8988T (cell line): ENCODE measurements at places on chromosomes 1 and 21.

- DNase-seq: no peak
These were observed 6.6 kb downstream of the FMO1 start for GRCh38 chr1:171254859-171255258.

GRCh38 chr1:51268634-51269033 lies 32.6 kb downstream of the RNF11 start:
- DNase-seq: no peak

DNA sequence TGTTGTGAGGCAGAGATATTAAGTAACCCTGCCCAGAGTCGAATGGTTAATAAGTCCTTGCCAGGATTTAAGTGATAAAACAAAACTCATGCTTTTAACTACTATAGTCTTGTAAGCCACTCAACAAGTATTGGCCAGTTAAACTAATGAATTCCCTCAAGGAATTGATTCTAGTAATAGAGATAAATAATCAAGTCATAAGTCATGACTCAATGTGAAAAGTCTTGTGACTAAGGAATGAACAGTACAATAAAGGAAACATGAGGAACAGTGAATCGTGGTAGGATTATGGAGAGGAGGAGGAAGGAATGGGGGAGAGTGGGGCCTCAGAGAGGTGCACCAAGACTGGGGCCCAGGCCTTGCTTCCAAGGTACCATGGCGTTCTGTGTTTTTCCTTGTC lies 104.7 kb downstream of the FGGY start:
- no peak for DNase-seq

DNA sequence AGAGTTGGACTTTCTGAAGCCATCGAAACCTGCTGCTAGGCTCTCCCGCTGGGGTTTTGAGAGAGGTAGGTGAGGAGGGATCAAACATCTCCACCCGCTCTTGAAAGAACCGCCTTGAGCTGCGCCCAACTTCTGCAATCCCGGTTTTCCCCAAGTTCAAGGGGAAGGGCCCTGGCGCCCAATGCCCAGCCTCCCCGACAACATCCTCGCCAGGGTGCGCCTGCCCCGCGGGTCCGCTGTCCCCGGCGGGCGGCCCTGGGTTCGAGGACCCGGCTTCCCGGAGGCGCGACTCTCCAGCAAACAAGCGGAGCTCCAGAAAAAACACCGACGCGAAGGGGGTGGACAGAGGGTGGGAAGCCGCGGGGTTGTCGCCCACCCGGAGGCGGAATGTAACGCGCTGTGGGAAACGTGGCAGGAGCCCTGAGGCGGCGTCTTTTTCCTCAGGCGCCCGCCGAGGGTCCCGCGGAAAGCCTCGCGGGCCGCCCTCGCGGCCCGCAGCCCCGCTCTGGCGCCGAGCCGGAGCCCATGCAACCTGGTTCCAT lies 607 bp downstream of the BTG3 start:
- DNase-seq: peak; percentile 13

GRCh38 chr1:17852383-17852782 lies 97.2 kb downstream of the ACTL8 start:
- DNase-seq: no peak

DNA sequence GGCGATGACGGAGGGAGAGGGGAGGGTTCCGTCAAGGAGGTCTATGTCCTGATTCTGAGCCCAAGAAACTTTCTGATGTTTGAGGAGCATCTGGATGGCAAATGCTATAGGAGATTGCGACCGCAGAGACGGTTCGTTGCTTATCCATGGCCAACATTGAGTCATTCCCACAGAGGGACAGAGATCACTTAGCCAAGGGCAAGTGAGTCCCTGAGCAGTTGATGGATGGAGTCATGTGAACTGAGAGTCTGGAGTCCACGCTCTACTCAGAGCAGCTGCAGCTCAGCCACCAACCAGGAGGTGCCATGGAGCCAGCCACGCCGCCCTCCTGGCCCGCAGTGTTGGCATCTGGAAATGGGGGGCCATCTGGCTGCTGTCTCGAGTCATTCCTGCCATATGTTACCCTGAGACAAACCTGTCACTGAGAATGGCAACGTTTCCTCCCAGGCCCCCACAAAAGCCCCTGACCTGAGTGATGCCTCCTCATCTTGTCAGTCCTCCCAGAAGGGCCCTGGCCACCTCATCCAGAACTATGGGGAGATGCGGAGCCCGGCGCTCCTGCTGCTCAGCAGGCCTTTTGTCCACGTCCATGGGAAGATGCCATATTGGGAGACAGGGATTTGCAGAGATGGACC lies 58.6 kb downstream of the ATP5PO start:
- no peak for DNase-seq

DNA sequence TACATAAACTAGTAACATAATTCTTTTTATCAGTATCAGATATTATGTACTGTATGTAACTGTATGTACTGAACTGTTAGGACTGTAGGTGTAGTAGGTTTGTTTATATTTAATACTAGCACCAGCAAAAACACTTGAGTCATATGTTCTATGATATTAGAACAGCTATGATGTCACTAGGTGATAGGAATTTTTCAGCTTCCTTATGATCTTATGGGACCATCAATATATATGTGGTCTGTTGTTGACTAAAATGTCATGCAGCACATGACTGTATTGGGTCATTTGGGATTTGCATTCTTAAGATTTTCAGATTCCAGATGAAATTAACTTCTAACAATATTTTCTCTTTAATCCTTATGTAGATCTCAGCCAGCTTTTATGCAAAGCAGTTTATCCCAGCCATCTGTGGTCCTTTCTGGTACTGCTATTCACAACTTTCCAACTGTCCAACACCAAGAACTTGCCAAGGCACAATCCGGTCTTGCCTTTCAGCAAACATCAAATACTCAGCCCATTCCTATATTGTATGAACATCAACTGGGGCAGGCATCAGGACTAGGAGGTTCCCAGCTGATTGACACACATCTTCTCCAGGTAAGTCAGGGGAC lies 38.3 kb upstream of the MYOCOS start:
- no peak for DNase-seq

GRCh38 chr1:230136453-230137336 lies 69.7 kb downstream of the GALNT2 start:
- DNase-seq: no peak

GRCh38 chr1:54874079-54874830 lies 12.7 kb downstream of the DHCR24 start:
- no peak for DNase-seq

GRCh38 chr1:156559086-156559796 lies 13.1 kb downstream of the IQGAP3 start:
- DNase-seq: no peak

DNA sequence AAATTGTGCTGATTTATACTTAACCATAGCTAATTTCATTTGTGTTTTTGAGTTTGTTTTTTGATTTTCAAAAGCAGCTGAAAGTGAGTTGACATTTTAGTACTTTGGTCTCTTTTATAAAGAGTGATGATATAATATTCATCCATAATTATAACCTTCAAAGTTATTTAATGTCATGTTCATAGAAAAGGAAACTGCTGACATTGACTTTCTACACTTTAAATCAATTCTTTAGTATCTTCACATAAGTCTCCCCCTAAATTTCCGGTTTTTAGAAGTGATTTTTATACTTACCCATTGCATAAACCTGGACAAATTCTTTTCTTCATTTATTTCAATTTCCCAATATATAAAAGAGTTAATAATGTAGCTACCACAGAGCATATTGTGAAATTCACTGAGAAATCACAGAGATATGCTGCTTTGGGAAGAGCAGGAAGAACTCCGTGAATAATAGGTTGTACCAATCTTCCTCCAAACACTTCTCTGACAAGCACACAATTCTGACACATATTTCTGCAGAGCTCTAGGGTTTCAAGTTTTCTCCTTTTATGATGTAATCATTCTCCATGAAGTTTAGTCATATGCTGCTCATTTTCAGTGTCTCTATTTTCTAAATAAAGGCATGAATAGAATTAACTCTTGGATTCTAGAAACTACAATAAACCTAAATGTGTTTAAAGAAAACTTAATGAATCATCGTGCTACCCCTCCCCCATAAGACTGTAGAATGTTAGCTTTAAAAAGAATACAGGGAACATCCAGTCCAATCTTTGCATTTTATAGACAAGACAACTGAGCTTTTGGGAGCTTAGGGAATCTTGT lies 25.6 kb upstream of the CDC42BPA start:
- DNase-seq: no peak

DNA sequence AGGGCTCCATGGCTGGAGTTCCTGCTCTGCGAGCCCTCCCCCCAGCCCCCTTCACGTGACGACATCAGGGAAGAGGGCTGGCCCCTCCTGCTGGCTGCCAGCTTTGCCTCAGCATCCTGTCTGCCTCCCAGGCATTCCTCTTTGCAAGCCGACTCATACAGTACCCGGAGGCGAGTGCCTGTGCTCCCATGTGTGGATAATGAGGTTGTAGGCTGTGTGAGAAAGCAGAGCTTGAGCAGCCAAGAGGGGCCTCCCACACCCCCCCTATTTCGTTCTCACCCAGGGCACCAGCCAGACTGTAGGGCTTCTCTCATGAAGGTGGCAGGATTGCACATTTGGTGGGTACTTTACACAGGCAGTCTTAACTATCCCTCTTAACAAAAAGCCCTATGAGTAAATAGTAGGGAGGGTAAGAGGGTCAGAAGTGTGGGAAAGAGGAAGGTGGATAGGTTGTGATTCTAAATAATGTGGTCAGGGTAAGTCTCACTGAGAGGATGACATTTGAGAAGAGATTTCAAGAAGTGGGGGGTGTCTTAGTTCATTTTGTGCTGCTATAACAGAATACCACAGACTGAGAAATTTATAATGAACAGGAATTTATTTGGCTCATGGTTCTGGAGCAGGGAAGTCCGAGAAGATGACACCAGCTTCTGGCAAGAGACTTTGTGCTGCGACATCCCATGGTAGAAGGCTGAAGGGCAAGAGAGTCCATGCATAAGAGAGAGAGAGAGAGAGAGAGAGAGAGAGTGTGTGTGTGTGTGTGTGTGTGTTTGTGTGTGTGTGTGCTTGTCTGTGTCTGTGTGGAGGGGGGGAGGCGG lies 113.5 kb downstream of the OMA1 start:
- DNase-seq: peak; percentile 34

DNA sequence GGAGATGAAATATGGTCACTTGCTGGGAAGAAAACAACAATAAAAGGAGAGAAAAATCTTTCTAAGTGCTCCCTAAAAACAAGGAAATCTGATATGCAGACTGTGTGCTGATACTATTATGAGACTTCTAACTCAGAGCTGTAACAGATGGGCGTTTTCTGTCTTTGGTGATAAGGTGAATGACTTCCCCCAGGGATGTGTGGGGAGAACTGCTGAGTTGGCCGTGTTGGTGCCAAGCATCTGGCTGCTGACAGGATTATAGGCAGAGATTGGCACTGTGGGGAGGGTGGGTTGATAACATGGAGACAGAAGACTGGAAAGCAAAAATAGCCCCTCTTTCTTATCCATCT lies 438.5 kb upstream of the PLXNA2 start:
- DNase-seq: no peak
